ENCODE measurements at places on chromosomes 2 and 18.

- no peak for DNase-seq
Measured at GRCh38 chr2:191895195-191895594, 48.3 kb upstream of the CAVIN2 start.

DNA sequence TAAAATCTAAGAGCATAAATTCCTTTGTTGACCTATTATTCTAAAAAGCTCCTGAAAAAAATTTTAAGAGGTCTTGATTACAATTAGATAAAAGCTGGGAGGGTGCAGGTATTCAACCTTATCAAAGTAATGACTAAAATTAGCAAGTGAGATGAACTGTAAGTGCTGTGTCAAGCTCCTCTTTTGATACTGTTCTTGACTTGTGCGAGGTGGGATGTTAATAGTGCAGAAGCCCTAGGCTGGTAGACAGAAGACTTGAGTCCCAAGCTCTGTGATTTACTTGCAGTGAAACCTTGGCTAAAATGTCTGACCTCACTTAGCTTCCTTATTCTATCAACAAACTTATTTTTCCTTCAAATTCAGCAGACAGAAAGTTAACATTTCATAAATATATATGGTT is 637.5 kb downstream of the DSC3 start:
- no peak for DNase-seq

GRCh38 chr2:45919160-45919650 is 267.7 kb downstream of the PRKCE start:
- no peak for DNase-seq

GRCh38 chr2:21261591-21261990 is 137.8 kb downstream of the TDRD15 start:
- DNase-seq: no peak

GRCh38 chr2:148814860-148815419 is 60.1 kb upstream of the KIF5C start:
- DNase-seq: no peak

Data from activated naive CD4-positive, alpha-beta T cell treated with anti-CD3 and anti-CD28 coated beads, Interleukin-2, amount 50 U/mL, for 72 hours (primary cell).